ENCODE measurements at places on chromosomes 5 and 9.

DNA sequence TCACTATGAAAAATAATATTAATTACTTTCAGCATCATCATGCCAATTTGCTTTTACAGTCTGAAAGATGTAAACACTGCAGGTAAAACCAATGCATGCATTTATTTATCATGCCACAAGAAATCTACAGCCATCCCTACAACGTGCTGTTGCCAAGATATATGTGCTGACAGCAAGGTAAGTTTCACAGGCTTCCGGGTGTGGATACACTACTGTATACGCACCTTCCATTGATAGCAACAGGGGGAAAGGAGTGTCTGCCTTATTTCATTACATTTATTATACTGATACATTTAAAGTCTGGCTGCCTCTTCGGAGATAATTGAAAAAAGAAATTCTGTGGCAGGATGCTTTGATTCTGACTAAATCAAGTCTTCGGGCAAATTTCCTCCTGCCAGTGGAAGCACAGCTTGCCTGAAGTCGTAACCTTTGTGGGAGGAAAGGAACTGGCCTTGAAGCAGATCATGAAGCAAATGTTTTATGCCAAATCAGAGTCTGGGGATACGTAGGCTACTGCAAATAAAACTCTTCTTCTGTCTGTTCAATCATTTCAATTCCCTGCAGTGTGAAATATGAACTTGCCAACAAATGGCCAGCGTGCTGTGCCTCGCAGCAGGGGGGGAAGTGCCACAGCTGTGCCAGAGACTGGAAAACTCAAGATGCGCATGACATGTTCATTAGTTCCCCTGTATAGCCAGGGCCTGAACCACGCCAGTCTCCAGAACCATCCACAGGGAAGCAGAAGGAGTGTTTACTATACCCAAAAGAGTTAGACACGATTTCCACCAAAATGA is 268.1 kb downstream of the EFNA5 start:
- peaks cover 13% of the 10 kb centered on the region for H3K27me3 ChIP-seq
- no peaks in the 10 kb centered on the region for H3K36me3 ChIP-seq
- H3K4me1 ChIP-seq, result no peaks in the 10 kb centered on the region

GRCh38 chr5:90289837-90290236 is 119.7 kb downstream of the CETN3 start:
- no peak overlapping the region for H3K27ac ChIP-seq
- H3K4me3 ChIP-seq, result no peak overlapping the region
- no peak for DNase-seq
- peaks cover 2% of the 10 kb centered on the region for H3K27me3 ChIP-seq
- no peaks in the 10 kb centered on the region for H3K4me1 ChIP-seq

- no peak overlapping the region for H3K27ac ChIP-seq
- no peaks in the 10 kb centered on the region for H3K36me3 ChIP-seq
- H3K27me3 ChIP-seq, result peaks cover 68% of the 10 kb centered on the region
Observed at GRCh38 chr5:141489841-141490240, 960 bp downstream of the PCDHGC5 start.

DNA sequence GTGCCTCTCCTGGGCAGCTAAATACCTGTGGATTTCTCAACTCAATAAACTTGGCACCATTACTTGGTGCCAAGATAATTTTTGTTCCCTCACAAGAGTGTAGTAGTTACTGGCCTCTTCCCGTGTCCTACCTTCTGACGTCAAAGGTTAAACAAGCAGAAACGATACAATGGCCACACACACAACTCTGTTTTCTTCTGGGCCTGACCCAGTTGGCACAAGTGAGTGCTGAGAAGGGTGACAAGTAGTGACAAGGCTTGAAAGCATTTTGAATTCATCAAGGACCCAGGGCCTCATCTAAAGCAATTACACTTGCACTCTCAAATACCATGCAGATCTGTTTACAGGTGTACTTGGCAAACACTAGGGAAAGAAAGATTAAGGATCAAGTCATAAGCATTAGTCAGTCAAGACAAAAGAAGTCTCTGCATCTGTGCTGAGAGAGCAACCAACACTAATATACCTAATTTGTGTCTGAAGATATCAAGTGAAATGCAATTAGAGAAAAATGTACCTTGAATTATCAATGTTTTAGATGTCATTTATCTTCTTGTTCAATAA is 30.8 kb downstream of the RASEF start:
- H3K27ac ChIP-seq, result no peak overlapping the region
- no peaks in the 10 kb centered on the region for H3K27me3 ChIP-seq
- no peak overlapping the region for H3K4me3 ChIP-seq
- H3K4me1 ChIP-seq, result no peaks in the 10 kb centered on the region

GRCh38 chr5:148970876-148971275 is 92.0 kb downstream of the SH3TC2 start:
- no peak overlapping the region for H3K27ac ChIP-seq
- no peak overlapping the region for H3K4me3 ChIP-seq
- H3K36me3 ChIP-seq, result no peaks in the 10 kb centered on the region
- no peaks in the 10 kb centered on the region for H3K4me1 ChIP-seq
- DNase-seq, result no peak

- H3K27me3 ChIP-seq, result peaks cover 43% of the 10 kb centered on the region
- H3K4me3 ChIP-seq, result no peak overlapping the region
- DNase-seq, result no peak
- no peaks in the 10 kb centered on the region for H3K36me3 ChIP-seq
- no peaks in the 10 kb centered on the region for H3K4me1 ChIP-seq
Observed at GRCh38 chr5:169548315-169548714, 35.3 kb upstream of the SPDL1 start.

DNA sequence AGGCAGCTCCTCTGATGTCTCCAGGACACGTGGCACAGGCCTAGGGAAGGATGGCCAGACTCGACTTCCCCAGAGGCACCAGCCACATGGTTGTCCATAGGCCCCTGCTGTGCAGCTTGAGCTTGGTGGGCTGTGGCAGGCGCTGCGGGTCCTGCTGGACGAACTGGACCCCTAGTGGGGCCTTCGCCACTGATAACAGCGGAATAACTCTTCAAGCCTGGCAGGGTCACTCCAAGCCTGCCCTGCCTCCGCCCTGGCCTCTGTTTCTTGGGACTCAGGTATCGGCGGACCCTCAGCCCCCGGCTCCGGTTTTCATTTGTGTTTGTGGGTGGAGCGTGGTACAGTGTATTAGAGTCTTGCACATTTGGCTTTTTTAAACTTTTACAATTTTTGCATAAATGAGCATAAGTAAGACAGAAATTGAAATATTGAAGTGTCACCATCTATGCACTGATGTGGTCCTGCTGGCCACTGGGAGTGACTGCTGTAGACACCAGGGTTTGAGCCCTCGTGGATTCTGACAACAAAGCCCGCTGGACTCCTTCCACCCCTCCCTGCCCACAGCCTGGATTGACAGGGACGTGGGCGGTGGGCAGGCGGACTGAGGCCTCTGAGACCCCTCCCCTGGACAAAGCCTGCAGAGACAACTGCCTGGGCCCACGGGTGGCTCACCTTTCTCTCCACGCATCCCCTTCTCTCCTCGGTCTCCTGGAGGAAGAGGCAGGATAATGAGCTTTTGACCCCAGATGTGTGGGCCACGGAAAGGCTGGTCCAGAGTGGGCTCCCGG is 3.8 kb downstream of the FCN1 start:
- H3K27ac ChIP-seq, result no peak overlapping the region
- no peak overlapping the region for H3K4me3 ChIP-seq
- peaks cover 11% of the 10 kb centered on the region for H3K27me3 ChIP-seq

DNA sequence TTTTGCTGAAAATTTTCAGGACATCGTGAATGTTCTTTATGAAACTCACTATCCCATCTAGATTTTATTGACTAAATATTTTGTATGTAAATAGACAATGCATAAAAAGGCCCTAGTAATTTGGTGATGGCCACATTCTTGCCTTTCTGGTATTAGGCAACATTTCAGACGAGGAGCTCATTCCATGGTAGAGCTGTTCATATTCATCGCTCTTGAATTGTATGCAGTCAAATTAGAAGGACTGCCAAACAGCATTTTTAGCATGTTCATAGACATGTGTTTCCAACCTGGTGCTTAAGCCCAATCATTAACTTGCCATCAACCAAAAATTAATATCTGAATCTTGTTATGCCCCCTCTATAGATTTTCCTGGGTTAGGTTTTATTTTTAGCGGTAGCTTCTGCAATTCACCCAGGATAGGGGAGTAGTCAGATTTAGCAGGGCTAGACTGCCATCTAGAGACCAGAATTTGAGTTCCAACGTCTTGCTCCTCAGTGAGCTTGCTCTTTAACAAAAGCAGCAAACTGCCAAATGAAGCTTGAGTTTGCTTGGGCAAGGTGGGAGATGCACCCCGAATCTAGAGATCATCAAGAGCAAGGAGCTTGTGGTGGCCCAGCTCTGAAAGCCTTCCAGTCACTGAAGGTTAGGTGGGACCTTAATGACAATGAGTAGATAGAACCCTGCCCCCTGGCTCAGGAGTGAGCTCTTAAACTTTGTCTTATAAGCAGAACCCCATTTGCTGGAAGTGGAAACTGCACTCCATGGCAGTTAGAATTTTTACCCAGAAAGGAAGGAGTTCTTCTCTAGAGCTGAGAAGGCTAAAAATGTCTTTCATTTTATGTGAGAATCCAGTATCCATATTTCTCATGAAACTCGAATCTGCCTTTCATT is 456.2 kb downstream of the RASEF start:
- H3K36me3 ChIP-seq, result no peaks in the 10 kb centered on the region
- no peaks in the 10 kb centered on the region for H3K27me3 ChIP-seq
- no peak overlapping the region for H3K4me3 ChIP-seq
- no peak overlapping the region for H3K27ac ChIP-seq
- DNase-seq, result peak; percentile 55

DNA sequence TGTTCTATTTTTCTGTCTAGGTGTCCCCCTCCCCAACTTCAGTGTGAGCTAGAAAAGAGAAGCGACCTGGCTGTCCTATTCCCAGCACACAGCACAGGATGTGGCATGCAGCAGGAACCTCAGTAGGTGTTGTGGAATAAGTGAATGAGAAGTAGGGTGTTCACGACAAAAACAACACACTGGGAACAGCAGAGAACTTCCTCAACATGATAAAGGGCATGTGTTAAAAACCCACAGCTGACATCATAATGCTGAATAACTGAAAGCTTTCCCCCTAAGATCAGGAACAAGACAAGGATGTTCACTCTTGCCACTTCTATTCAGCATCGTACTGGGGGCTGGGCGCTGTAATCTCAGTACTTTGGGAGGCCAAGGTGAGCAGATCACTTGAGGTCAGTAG is 155.6 kb upstream of the ZNF618 start:
- no peak overlapping the region for H3K27ac ChIP-seq
- no peaks in the 10 kb centered on the region for H3K4me1 ChIP-seq
- H3K4me3 ChIP-seq, result no peak overlapping the region
- H3K27me3 ChIP-seq, result peaks cover 5% of the 10 kb centered on the region

- H3K27ac ChIP-seq, result no peak overlapping the region
- H3K4me3 ChIP-seq, result no peak overlapping the region
- no peaks in the 10 kb centered on the region for H3K36me3 ChIP-seq
- peaks cover 4% of the 10 kb centered on the region for H3K4me1 ChIP-seq
- peaks cover 62% of the 10 kb centered on the region for H3K27me3 ChIP-seq
Observed at GRCh38 chr9:109311731-109312130, 9.1 kb downstream of the EPB41L4B start.

DNA sequence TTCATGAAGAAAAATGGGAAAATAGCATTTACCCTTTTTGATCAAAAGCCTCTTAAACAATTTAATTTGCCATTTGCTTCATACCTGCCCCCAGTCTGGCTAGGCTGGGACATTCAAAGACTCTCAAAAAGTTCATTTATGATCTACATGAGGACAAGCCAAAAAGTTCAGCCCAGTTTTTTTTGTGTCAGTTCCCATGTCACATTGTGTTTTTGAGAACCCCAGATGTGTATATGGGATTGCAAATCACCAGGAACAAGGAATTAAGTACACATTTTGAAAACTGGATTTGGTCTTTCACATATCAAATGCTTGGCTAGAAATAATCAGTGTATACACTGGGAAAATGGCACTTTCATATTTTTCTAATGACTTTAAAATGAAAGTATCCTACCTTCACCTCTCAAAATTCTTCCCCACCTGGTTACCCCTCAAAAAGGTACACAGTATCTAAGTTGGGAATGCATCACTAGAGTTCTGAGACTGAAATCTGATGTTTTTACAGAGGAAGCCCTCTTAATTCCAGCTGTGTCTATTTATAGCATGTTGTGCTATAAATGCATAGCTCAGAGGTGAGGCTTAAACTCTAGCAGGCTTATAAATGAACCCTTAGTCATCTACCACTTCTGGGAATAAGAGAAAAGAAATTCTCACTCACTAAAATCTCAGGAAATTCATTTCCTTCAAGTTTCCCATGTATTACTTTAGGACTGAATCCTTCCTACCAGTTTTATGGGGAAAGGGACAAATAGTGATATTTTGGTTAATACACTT is 9.3 kb downstream of the STOM start:
- peaks cover 19% of the 10 kb centered on the region for H3K36me3 ChIP-seq
- no peak overlapping the region for H3K4me3 ChIP-seq
- H3K27ac ChIP-seq, result no peak overlapping the region
- H3K27me3 ChIP-seq, result no peaks in the 10 kb centered on the region

DNA sequence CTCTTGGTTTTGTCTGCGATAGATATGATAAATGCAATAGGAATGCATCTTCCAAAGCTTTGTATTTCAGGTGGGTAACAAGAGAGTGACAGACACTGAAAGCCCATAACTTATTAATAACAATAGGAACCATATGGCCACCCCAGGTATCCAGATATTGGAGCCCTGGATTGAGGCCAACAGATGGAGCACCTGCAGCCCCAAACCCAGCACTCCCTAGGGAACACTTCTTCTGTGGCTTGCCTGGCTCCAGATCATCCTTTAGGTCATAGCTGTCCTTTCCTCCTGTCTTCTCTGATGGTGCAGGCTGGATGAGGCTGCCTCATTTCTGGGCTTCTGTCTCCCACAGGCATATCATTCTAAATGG is 5.0 kb upstream of the IL3 start:
- H3K27ac ChIP-seq, result no peak overlapping the region
- peaks cover 46% of the 10 kb centered on the region for H3K4me1 ChIP-seq
- no peak for DNase-seq

DNA sequence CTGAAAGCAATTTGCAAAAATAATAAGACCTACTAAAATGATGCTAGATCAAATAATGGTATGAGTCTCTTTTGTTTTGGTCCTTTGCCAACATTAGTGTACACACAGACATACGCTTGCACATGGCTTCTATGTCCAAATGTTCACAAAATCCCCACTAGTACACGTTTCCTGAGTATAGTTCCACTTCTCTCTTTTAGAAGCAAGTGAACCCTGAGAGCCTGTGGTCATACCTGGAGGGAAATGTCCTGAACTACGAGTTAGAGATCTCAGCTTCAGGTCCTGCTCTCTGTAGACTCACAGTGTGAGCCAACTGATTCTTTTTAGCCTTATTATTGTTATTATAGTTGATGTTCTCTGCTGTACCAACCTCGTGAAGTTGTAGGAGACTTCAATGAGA is 47.3 kb upstream of the ACTBL2 start:
- H3K27ac ChIP-seq, result no peak overlapping the region
- no peaks in the 10 kb centered on the region for H3K4me1 ChIP-seq
- no peak overlapping the region for H3K4me3 ChIP-seq
- H3K36me3 ChIP-seq, result no peaks in the 10 kb centered on the region

DNA sequence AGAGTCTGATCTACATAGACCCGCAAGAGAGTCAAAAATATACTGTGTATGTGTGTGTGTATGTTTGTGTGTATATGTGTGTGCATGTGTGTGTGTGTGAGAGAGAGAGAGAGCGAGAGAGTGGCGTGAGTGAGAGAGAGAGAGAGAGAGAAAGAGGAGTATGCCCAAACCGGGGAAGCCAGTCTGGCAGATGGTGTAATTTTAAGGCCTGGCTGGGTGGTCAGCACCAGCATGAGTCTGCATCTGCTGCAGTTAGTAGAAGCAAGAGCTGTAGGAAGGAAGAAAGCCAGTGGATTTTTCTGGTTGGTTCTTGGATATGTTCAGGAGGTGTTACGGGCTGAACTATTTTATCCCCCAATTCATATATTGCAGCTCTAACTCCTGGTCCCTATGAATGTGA is 75.2 kb downstream of the ACTBL2 start:
- H3K4me3 ChIP-seq, result no peak overlapping the region
- no peak for DNase-seq
- no peaks in the 10 kb centered on the region for H3K36me3 ChIP-seq

Measured in activated CD4-positive, alpha-beta T cell treated with anti-CD3 and anti-CD28 coated beads, Interleukin-2, amount 10 ng/mL, durations not matched to agents 24 days and 14 days (primary cell).